Right kidney (tissue), 9 donors: ENCODE measurements at places on chromosomes 13 and 19.
A peak's percentile ranks its signal among the peaks of the same experiment; 100 is the strongest.

GRCh38 chr13:59176775-59177174 lies 987.0 kb downstream of the DIAPH3 start:
- no peak for DNase-seq

GRCh38 chr13:97030705-97031452 lies 36.6 kb upstream of the OXGR1 start:
- DNase-seq, result no peak

DNA sequence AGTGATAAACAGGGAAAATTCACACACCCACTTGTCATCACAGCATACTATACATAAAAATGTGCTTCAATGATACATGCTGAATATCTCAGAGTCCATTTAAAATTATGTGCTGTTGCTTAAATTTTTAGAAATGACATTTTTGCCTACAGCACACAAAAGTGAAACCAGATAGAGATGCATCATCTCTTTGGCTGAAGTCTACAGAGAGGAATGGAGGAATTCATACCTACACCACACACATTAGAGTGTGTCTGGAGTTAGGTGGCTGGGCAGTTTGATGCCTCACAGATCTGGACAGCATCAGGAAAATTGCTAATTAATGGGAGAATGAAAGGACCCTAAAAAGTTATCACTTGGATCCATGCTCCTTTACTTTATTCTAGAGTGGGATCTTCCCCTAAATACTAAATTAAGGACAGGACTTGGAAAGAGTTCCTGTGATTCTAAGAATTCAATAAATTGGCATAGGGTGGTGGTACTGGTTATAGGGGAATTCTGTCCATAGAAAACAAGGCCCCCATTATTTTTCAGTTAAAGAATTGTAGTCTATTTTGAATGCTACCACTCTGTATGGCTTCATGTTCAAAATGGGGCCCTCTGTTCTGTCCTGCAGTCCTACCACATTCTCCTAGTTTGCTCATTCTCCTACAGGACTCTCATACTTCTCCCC lies 41.3 kb downstream of the RCBTB2 start:
- DNase-seq, result no peak

DNA sequence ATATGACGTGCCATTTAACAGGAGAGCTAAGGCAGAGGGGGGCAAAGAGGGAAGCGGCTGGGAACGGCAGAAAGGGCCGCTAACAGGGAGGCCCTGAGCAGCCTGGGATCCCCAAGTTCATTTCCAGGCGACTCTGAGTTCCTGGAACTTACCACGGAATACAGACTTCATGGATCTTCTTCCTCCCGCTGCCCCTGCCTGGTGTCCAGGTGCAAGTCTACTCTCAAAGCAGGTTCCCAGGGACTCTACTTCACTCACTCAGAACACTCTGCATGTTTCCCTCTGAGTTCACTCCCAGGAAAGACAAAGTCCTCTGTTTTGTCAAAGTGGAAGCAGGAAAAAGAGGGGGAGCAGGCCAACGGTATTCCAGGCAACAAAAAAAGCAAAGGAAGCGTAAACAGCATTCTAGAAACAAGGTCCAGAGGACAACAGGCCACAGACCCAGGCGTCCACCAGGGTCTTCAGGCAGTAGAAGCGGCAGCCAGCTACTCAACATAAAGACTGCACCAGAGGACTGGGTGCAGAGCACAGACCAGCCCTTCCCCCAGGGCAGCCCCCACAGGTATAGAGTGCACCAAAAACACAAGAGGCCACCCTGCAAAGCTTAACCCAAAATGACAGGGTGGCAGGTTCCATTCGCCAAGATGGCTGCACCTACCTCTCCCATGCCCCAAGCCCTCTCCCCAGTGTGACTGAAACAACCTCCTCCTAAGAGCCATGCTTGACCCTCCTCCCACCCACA lies 3.0 kb downstream of the MIER2 start:
- no peak for DNase-seq

DNA sequence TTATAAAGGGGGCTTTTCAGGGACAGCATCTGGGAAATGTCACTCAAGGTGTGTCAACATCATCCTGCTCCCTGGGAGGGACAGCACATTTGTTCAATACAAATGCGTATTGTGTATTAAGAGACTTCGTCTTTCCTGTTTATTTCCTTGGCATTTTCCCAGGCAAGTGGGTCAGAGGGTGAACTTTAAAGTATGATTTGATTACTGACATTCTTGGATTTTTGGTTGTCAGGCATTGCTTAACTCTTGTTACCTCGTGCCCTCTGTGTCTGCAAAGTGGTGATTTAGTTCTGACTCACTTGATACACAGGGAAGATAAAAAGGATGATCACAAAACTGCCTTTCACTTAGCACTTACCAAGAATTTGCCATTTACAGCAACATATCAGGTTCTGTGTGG lies 292.7 kb downstream of the SUCLA2 start:
- no peak for DNase-seq

DNA sequence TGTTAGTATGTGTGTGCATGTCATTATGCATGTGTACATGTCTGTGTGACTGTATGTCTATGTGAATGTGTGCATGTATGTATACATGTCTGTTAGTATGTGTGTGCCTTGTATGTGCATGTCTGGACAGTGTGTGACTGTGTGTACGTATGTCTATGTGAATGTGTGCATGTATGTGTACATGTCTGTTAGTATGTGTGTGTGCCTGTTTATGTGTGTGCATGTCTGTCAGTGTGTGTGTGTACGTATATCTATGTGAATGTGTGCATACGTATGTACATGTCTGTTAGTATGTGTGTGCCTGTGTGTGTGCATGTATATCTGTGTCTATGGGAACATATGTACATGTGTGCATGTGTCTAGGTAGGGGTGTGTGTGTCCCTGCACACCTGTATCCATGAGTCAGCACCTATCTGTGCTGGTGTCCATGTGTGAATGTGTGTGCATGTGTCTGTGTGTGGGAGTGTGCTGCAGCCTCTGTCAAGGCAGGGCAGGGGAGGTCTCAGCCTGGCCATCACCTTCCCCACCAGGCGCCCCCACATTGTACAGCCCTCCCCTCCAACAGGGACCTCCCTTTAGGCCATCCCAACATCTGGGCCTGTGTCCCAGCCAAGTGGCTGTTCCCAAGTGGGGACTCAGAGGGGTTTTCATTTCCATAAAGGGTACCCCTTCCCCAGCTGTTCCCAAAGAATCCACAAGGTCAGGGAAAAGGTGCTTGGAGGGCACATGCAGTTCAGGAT lies 4.4 kb downstream of the GAS6 start:
- DNase-seq, result no peak

DNA sequence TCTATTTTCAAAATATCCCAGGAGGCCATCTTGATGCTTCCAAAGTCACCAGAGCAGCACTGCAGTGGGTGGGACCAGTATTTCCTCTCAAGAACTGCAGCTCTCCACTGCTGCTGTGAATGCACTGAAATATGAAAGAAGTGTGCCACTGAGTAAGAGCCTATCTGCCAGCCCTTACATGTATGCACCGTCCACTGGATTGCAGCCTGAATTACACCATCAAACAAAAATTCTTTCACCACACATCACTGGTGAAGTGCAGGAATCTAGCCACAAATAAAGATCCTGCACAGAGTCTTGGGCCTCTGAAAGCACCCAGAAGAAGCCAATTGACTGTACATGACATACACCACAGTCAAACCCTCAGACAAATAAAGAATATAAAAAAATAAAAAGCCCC lies 249.0 kb downstream of the LHFPL6 start:
- DNase-seq, result no peak

- DNase-seq, result no peak
Observed at GRCh38 chr13:110562036-110562597, 595 bp upstream of the RAB20 start.

GRCh38 chr19:38023671-38024541 lies 116.9 kb downstream of the SIPA1L3 start:
- no peak for DNase-seq

DNA sequence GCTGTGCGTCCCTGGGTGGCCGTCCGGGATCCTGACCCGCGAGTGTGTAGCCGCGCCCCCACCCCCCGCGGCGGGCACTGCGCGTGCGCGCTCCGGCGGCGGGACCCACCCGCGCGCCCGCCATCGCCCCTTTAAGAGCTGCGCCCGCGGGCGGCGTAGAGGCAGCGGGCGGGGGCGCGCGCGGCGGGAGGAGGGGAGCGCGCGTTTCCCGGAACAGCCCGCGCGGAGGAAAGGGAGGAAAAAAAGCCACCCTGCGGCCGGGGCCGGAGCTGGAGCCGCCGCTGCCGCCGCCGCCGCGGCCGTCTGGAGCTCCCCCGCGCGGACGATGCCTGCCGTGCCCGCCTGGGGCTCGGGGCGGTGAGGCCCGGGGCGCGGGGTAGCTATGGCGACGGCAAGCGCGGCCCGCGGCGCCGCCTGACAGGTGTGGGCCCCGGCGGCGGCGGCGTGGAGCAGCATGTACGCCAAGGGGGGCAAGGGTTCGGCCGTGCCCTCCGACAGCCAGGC lies at the start of gene SSBP4:
Gene SSBP4 (plus strand): TSS at position 204 of the 504 bp plus-strand sequence. CDS start 251 bp downstream, at position 455.
- DNase-seq, result peak; percentile 94

- DNase-seq, result no peak
Observed at GRCh38 chr13:63625869-63626268, 2210.2 kb upstream of the PCDH20 start.

DNA sequence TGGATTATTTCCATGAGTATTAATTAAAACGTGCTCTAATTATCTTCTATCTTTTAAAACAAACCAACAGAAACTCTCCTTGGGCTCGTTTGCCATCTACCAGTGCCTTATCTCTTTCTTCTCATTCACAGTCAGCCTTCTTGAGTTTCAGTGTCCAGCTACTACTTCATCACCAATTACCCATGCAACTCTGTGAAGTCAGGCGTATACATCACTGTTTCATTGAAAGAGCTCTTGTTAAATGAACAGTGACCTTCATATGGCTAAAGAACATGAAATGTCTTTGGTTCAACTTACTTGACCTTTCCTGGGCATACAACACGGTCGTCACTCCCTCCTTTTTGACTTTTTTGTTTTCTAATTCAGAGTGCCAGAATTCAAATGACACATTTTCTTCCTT lies 5.2 kb upstream of the IFT88 start:
- DNase-seq, result no peak

- DNase-seq, result no peak
Observed at GRCh38 chr13:112803422-112803821, 113.6 kb downstream of the ATP11A start.

GRCh38 chr19:8639821-8640401 lies 9.5 kb downstream of the NFILZ start:
- no peak for DNase-seq

GRCh38 chr13:30685320-30685859 lies 50.0 kb upstream of the ALOX5AP start:
- DNase-seq, result no peak

DNA sequence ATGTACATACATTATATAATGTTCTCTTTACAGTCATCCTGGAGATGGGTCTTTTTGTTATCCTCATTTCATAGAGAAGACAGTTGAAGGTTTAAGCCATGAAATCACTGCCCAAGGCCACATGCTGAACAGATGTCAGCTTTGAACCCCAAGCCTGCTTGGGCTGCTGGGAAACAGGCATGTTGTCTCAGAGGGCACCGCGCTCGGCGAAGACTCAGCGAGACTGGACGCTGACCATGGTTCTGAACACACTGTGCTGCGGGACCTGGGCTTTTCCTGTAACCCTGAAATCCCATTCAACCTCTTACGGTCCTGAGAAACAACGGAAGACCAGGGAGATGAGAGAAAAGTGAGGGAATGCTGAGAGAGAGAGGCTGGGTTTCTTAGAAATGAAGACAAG lies 27.3 kb downstream of the LRFN3 start:
- DNase-seq, result peak; percentile 40

- no peak for DNase-seq
Observed at GRCh38 chr13:98295371-98295770, 118.3 kb upstream of the RNF113B start.

DNA sequence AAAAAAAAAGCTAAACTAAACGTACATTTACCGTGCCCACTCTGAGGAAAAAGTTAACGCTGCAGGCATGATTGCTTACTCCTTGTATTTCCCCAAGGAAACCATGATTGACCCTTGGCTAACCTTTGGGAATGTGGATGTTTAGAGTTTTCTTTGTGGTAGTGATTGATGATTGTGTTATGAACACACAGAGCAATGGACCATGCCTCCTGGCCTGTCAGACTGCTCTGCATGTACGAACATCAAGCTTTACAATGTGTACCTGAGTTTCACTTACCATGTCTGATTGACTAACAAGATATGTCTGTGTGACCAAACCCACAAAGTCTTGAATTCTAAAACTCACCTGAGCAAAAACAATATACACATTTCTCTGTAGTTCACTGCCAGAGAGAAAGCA lies 35.1 kb downstream of the MYCBP2 start:
- DNase-seq, result no peak

DNA sequence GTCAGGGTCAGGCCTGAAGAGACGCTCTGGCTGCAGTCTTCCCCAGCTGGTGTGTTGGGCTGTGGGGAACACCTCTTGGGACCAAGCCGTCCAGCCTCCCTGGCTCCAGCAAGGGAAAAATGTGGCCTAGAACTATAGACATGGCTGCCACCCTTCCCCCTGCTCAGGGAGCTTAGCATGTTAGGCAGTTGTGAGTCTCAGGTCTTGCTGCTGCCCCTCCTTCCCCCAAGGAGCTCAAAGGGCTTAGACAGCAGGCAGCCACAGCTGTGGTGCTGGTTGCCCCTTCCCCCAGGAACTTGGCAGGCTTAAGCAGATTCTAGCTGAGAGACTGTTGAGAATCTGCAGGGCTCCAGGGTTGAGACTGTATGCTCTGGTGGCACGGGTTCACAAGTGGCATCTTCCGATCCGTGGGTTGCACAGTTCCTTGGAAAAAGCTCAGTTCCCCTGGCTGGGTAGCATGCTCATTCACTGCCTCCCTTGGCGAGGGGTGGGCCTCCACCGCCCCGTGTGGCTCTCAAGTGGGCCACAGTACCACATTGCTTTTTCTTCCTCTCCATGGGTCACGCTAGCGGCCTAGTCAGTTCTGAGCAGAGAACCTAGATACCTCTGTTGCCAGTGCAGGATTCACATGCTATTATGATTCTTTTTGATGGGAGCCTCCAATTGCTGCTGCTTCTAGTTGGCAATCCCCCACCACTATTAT lies 1258.6 kb downstream of the OLFM4 start:
- no peak for DNase-seq

GRCh38 chr13:51873837-51874236 lies 12.1 kb downstream of the CCDC70 start:
- no peak for DNase-seq

DNA sequence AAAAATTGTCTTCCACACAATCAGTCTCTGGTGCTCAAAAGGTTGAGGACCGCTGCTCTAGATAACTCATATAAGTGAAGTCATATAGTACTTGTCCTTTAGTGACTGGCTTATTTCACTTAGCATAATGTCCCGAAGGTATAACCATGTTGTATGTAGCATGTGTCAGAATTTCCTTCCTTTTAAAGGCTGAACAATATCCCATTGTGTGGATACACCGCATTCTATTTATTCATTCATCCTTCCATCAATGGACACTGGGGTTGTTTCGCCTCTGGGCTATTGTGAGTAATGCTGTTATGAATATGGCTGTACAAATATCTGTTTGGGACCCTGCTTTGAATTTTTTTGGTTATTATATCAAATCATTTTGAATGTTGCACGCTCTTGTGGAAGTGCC lies 4.6 kb upstream of the LYPD5 start:
- no peak for DNase-seq

DNA sequence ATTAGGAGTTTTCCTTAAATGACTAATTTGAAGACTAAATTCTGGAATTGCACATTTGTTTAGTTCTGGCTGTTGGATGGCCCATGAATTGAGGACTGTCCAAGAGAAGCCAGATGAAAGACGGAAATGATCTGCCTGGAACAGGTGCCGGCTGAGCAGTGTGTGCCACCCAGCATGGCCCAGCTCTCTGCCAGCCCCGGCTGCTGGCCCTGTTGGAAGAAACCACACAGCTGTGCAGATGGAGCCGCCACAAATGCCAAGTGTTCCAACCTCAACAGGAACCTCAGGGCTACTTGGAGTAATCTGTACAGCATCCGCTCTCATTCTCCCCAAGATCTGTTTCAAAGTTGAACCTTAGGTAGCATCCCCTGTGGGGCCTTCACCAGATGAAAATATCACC lies 67.0 kb upstream of the STARD13 start:
- no peak for DNase-seq
